ENCODE measurements at places on chromosomes 4 and X.

- no peak for DNase-seq
Observed at GRCh38 chr4:131613086-131613823, 1535.8 kb upstream of the PCDH10 start.

DNA sequence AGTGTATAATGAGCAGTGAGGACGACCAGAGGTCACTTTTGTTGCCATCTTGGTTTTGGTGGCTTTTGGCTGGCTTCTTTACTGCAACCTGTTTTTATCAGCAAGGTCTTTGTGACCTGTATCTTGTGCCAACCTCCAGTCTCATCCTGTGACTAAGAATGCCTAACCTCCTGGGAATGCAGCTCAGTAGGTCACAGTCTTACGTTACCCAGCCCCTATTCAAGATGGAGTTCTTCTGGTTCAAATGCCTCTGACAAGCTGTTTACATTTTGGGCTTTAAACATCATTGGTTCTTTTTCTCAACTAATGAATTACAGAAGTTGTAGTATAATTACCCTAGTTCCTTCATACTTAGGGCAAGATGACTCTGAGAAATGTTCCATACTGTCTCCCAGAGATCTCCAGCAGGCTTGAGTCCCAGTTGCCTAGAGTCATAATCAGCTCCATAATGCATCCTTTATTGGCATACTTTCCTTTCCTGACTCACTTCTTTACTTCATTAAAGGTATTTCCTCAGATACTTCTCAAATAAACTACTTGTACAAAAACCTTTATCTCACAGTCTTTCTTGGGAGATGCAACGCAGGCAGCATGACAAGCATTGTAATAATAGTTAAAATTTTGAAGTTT, 136.5 kb downstream of the KDM6A start:
- DNase-seq = no peak

DNA sequence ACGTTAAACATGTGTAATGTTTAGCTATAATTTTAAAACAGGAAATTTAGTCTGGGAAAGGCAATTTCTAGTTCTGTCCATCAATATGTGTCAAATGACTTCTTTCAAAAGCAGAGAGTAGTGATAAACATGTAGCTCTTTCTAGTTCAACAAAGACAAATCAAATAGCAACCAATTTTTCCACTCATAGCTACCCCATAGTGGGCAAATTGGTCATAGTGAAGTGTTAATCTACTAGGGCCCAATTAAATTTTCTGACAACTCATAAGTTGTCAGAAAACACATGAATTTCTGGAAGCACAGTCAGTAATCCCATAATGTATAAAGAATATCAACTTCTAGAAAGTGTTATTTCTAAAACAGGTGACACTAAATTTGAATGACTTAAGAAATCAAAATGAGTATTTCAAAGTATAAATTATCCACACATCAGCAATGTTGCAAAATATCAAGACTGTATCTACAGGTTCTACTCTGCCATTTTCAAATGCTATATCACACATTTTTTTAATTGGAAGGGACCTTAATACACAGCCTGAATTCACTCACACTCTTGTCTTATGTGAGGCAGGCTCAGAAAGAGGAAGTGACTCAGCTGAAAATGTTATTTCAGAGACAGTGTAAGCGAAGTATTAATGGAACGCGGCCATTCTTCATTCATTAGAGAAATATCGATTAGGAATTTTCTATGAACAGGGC, 7.7 kb downstream of the OCIAD2 start:
- DNase-seq = no peak

DNA sequence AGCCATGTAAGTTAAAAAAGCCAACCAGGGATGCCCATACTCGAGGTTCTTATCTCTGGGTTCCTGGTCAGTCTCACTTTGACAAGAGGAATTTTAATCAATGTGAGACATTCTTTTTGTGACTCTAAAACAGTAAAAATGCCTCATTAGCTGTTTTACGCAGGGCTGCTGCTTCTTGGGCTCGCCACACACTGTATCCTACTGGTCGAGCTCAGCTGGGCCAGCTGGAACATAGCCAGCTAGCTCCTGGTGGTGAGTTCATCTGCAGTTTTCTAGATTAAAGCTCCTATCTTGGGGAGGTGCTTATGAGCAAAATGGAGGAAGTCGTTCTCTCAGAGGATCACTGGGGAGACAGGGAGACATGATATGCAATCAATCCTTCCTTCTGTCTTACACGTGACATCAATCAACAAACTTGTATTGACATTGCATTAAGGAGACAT, 55.9 kb upstream of the LEF1 start:
- no peak for DNase-seq

GRCh38 chr4:13298655-13299054, 185.5 kb downstream of the RAB28 start:
- DNase-seq = no peak

GRCh38 chr4:10196191-10196590, 79.6 kb upstream of the WDR1 start:
- no peak for DNase-seq

GRCh38 chrX:115047181-115047580, 29.8 kb upstream of the IL13RA2 start:
- DNase-seq = no peak

DNA sequence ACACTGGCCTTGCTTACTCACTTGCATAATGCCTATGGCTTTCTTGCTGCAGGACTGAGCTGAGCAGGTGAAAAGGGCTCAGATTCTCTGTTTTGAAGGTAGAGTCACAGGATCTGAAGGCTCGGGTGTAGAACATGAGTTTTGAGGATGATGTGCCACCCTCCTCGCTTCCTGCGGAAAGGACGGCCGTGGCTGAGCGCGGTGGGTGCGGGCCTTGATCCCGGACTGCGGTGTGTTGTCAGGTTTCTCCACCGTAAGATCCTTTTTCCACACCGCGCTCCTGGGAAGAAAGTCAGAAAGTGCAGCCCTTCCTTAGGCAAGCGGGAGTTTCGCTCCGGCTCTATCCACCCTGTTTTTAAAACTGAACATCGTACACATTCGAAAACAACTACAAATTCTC, 36.2 kb downstream of the ZFP42 start:
- DNase-seq = no peak

DNA sequence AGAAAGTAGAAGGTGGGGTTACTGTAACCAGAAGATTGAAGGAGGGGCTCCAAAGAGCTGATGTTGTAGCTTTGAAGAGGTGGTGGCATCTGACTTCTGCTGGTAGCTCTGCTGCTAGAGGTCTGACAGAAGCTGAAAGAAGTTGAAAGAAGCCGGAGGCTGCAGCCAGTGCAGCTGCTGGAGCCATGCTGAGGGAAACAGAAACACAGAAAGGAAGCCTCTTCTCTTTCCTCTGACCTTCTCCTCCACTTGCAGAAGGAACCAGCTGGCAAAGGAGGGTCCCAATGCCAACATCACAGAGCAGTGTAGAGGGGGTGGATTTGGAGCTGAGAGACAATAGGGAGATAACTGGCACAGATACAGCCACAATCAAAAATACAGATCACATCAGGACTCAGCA, 89.3 kb upstream of the HHIP start:
- no peak for DNase-seq

GRCh38 chr4:76703676-76704075, 194.3 kb downstream of the SOWAHB start:
- no peak for DNase-seq

DNA sequence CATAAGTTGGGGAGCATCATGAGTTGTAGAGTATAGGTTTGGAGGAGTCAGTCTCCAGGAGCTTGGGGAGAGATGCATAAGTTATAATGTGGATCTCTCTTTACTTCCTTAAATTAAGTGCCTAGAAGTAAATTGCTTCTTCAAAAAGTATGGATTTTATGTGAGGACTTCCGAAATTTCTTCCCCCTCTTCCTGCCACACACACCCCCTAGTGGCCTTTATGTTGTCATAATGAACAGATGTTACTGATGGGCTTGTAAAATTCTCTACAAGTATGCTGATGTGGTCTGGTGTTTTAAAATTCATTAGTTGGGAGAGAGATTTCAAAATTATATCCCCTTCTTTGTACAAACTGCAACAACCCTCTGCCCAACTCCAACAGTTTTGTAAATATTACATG, 2.3 kb upstream of the METTL14 start:
- DNase-seq = peak; percentile 31

DNA sequence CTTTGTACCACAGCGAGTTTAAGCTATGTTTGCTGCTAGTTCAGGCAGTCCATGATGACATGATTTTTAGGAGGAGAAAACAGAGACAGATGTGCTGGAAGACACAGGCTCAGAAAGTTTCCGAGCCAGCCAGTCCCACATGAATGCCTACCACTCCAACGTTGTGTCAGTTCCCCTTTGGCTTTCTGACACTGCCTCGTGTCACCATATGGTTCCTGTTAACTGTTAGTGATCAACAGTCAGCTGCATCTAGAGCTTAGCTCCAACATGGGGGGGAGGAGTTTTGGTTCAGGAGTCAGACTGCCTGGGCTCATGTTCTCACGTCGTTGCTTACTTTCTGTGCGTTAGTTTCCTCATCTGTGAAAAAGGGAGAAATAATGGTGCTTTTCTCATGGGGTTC, 343.7 kb downstream of the MID1IP1 start:
- peak; percentile 74 for DNase-seq

DNA sequence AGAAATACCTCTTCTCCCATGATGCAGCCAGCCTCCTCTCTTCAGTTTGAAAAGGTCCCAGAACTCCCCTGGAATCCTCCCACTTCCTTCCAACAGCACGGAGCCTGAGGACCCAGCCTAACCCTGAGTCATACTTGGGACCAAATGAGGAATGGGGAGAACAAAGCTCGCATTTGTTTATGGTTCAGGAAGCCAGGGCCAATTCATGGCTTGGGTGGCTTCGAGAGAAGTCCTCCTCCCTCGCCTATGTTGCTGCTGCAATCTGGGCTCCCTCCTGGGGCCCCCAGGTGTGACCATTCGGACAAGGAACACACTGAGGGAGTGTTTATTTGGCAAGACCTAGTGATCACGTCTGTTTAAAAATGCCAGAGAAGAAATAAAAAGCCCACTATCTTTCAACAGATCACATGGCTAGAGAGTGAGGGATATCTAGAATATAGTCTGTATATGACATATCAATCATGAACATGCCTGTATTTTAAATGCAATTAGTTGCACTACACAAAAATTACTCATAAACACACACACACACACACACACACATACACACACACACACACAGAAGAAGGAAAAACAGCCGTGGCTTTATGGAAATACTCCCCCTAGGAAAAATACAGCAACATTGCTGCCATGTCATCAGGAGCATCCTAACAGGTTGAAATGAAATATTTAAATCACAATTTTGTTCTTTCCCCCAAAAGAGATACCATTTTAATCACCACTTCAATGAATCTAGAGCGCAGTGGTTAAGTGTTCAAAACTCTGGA, 155.7 kb upstream of the MAP3K15 start:
- DNase-seq = no peak

DNA sequence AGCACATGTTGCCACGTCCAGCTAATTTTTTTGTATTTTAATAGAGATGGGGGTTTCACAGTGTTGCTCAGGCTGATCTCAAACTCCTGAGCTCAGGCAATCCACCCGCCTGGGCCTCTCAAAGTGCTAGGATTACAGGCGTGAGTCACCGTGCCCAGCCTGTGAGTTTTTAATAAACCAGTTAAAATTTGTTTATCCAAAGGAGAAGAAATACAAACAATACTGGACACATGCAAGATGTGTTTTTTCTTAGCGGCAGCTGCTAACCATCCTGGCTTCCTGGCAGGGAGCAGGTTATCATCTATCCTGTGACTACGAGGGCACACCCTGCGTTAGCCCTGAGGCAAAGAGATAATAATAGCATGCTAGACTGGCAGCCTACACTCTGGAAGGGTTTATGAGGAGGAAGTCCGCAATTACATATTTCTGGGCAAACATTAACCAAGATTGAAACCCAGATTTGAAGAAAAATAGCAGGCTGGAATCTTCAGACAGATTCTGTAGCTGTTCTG, 191.4 kb downstream of the SPRY1 start:
- DNase-seq = no peak

GRCh38 chr4:148025981-148026380, 294.1 kb downstream of the ARHGAP10 start:
- DNase-seq = no peak

GRCh38 chr4:127162741-127163140, 470.0 kb upstream of the INTU start:
- DNase-seq = peak; percentile 72

- DNase-seq = no peak
Observed at GRCh38 chr4:72312032-72312650, 256.9 kb downstream of the ADAMTS3 start.

DNA sequence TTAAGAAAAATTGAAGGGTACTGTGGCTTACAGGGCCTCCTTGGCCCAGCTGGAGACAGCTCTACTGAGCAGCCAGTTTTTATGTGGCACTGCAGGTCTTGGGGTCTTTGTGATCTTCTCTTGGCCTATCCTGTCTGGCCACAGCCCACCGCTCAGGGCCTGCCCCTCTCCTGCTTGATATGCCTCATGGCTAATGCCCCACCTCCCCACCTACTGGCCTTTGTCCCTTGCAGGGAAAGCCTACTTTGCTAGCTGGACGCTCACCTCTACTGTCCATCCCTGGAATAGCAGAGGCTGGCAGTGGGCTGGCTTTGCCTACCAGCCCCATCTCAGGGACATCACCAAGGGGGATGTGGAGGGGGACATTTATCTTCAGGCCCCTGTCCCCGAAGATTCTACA, 134.1 kb downstream of the PJA1 start:
- no peak for DNase-seq

DNA sequence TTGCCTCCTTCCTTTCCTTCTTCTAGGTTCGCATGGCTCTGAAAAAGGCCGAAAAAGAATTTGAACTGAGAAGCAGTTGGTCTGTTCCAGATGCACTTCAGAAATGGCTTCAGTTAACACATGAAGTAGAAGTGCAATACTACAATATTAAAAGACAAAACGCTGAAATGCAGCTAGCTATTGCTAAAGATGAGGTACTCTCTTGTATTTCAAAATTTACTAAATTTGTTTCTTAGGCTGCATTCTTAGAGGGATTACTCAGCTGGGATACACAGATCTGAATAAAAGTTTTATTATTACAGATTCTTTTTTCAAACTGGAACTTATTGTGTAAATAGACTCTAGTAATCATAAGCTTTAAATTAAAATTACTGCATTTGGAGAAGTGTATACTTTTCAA, 146.9 kb downstream of the STIM2 start:
- DNase-seq = no peak

GRCh38 chr4:10347281-10347795, 109.9 kb downstream of the ZNF518B start:
- no peak for DNase-seq

GRCh38 chr4:109395694-109396093, 37.9 kb upstream of the SEC24B start:
- DNase-seq = no peak

- DNase-seq = peak; percentile 66
Observed at GRCh38 chr4:26217961-26218676, 102.7 kb upstream of the RBPJ start.

DNA sequence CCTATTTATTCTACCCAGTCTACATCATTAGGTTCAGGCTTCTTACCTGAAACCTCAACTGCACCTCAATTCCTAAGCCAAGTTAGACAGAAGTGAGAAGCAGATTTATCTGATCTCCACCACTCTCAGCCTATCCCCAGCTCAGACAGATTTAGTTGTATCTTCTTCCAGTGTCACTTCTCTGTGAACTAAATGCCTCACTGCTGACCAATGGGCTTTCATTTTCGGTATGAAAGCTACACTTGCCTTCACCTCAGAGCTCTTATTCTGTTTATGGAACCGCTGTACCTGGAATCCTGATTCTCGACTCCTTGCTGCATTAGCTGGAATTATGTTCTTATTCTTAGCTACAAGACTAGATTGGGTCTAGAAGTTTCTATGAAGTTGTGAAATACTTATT, 833.2 kb downstream of the CCSER1 start:
- DNase-seq = no peak

GRCh38 chr4:78640714-78641113, 89.1 kb downstream of the ANXA3 start:
- DNase-seq = no peak
